A549 treated with RU486 at 1 μM for 4 hours (cell line): ENCODE measurements at places on chromosomes 16 and 17. TPM values are rescaled to one million over a fixed set of nuclear protein-coding genes. Genes with fewer than 3 reads are reported as not detected.

HOXB9 gene
- 7.5 to 8.8 TPM (median 8.6 TPM) in 5 replicates for total RNA-seq

KRT25 gene
- not detected in 5 replicates for total RNA-seq

MVD gene
- total RNA-seq: 19.8 to 25.9 TPM (median 20.2 TPM) in 5 replicates

GLIS2 gene
- 22.3 to 32.9 TPM (median 29.9 TPM) in 5 replicates for total RNA-seq

CRK gene
- total RNA-seq: 59.1 to 84.9 TPM (median 79.0 TPM) in 5 replicates

PRAC2 gene
- total RNA-seq: not detected in 5 replicates

CALB2 gene
- 6.7 to 9.8 TPM (median 7.3 TPM) in 5 replicates for total RNA-seq

PIMREG gene
- 35.2 to 47.7 TPM (median 44.9 TPM) in 5 replicates for total RNA-seq

KRT24 gene
- not detected in 5 replicates for total RNA-seq

CNOT1 gene
- total RNA-seq: 118 to 174 TPM (median 130 TPM) in 5 replicates

GPS1 gene
- total RNA-seq: 94.9 to 150 TPM (median 141 TPM) in 5 replicates

TMEM100 gene
- not detected in 5 replicates for total RNA-seq

TBC1D3C gene
- total RNA-seq: not detected in 5 replicates

SLC38A8 gene
- total RNA-seq: not detected in 5 replicates

BICDL2 gene
- not detected in 5 replicates for total RNA-seq

NT5M gene
- 5.5 to 11.6 TPM (median 10.1 TPM) in 5 replicates for total RNA-seq

HSPB9 gene
- not detected in 5 replicates for total RNA-seq
